ENCODE measurements at places on chromosomes 13 and 19. TPM values are rescaled to one million over a fixed set of nuclear protein-coding genes. Genes with fewer than 3 reads are reported as not detected.
A peak's percentile ranks its signal among the peaks of the same experiment; 100 is the strongest.

GRCh38 chr13:110173247-110173818, 133.6 kb downstream of the COL4A1 start:
- DNase-seq: no peak

DNA sequence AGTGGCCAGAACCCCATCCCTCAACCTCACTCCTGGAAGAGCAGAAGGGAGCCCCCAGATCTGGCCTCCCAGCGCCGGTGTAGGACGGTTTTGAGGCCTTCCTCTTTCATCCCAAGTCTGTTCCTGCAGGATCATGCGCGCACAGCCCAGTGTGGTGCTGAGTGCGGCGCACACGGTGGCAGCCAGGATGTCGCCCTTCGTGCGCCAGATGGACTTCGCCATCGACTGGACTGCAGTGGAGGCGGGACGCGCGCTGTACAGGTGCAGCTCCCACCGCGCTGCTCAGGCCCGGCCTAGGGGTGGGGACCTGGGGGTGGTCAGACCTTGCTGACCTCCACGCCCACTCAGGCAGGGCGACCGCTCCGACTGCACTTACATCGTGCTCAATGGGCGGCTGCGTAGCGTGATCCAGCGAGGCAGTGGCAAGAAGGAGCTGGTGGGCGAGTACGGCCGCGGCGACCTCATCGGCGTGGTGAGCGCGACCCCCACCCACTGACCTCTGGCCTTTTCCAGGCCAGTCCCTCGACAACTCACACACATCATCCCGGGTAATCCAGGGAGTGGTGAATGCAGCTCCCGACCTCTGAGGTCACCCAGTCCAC, 14.8 kb downstream of the PNPLA6 start:
- peak; percentile 23 for DNase-seq

DNA sequence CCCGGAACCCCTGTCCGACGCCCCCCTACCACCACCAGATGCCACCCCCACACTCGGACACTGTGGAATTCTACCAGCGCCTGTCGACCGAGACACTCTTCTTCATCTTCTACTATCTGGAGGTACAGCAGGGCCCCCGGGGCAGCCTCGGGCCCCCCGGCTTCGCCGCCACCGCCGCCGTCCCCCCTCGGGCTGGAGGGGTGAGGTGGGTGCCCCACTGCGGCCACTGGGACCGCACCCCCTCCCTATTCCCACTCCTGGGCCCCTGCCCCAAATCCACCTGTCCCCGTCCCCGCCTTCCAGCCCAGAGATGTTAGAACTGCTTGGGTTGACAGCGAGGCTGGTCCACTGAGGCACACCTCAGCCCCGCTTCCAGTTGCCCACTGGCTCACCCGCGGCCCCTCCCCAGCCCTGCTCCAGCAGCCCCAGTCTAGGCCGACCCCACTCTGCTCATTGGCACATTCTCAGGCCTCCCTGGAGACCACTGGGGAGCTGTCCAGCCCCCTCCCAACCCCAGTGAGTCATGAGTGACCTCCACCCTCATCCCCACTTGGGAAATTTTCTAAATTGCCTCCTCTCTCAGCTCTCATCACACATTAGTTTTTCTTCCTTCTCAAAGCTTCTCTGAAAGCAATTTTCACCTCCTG, 6.5 kb downstream of the LENG1 start:
- DNase-seq: no peak

- DNase-seq: no peak
Observed at GRCh38 chr13:41713405-41713804, 247.5 kb downstream of the VWA8 start.

GRCh38 chr19:13817018-13817614, 21.9 kb downstream of the ZSWIM4 start:
- peak; percentile 90 for DNase-seq

- peak; percentile 65 for DNase-seq
Observed at GRCh38 chr13:106083620-106084350, 451.7 kb downstream of the EFNB2 start.

DNA sequence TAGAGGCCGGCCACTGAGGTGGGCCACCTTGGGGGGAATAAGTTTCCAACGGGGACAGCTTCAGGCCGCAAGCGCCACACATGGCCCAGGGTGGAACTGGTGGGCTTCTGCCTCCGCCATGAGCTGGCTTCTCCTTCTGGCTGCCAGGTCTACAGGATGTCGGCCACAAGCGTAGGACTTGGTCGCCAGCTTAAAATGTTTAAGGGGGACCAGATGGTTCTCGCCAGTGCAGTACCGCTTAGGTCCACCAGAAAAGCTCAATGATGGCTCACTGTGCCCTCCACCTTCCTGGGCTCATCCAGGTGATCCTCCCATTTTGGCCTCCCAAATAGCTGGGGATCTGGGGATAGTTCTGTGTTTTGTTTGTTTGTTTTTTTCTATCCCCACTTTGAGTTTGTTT, 38.7 kb upstream of the ZNF254 start:
- DNase-seq: no peak

- peak; percentile 87 for DNase-seq
Observed at GRCh38 chr13:114081761-114082681, 50.4 kb downstream of the RASA3 start.

DNA sequence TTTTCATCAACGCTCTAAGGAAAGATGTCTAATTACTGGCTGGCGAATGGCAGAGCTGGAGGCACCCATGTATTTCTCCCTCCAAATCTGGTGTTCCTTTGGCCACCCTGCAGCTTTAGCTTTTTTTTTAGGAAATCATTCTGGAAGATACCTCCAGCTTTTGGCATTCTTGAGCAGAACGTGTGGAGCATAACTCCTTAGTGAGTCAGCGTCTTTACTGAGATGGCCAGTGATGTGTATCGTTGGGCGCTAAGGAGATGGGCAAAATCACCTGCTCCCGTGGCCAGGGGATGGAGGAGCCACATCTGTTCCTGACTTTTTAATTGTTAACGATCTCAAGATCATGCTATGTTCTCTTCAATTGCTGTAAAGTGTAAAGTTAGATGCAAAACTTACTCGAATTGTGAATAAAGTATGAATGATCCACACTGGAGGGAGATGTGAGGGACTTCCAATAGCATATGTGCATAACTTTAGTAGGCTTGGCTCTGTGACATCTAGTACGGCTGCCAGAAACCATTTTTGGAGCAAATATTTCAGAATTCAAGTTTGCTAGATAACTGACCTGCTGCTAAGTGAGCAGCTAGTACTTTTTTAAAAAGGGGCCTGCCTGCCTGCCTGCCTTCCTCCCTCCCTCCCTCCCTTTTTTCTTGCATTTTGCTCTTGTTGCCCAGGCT, 24.4 kb upstream of the C1QTNF9 start:
- no peak for DNase-seq

- DNase-seq: no peak
Observed at GRCh38 chr19:5141850-5142724, 173.2 kb downstream of the KDM4B start.

DNA sequence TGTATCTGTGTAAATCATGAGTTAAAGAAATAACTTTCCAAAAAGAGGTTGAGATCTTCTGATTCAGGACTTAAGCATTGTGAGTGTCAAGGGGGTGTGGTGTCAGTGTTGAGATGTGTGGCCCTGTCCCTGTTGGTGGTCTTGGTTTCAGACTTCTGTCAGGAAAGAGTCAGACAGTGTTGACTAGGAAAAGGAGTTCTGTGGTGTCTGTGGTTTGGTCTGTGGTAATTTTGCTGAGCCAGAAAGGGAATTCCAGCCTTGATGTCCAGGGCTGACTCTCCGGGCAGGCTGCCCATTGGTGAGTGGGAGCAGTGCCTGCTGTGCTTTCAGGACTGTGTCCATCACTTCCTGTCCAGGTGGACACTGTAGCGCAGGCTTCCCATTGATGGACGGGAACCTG, 39.8 kb upstream of the IGFL4 start:
- no peak for DNase-seq

DNA sequence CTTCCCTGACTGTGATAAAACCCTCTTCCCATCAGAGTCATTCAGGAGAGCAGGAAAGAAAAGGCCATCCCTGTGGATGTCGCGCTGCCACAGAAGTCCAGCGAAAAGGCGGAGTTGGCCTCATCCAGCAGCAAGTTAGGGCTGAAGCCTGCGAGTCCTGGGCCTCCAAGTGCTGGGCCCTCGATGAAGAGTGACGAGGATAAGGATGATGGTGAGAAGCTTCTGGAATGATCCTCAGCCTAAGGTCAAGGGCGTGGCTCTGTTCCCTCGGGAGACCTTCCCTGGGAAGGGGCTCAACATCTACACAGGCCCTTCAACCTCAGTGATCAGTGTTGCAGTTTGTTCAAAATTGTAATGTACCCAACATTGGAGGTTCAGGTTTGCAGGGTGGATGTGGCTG, 22.3 kb downstream of the TEX29 start:
- no peak for DNase-seq

- DNase-seq: peak; percentile 34
Observed at GRCh38 chr19:34173193-34173956, 1.1 kb downstream of the LSM14A start.

DNA sequence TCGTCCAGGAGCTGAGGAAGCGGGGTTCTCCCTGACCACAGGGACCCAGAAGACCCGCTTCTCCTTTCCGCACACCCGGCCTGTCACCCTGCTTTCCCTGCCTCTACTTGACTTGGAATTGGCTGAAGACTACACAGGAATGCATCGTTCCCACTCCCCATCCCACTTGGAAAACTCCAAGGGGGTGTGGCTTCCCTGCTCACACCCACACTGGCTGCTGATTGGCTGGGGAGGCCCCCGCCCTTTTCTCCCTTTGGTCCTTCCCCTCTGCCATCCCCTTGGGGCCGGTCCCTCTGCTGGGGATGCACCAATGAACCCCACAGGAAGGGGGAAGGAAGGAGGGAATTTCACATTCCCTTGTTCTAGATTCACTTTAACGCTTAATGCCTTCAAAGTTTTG, 18.9 kb downstream of the VASP start:
- DNase-seq: peak; percentile 70

Gene KLHL26
- 3.7 TPM for polyA plus RNA-seq

Gene ZNF835
- 0.48 TPM for polyA plus RNA-seq

Gene TPTE2
- polyA plus RNA-seq: not detected

Gene KCNJ14
- polyA plus RNA-seq: not detected

Gene SIX5
- polyA plus RNA-seq: 16.6 TPM

Gene PLPP2
- 22.5 TPM for polyA plus RNA-seq

Gene CILP2
- polyA plus RNA-seq: not detected

Gene PNMA8A
- polyA plus RNA-seq: 1.3 TPM

Gene FPR2
- polyA plus RNA-seq: 0.48 TPM

Gene RAD23A
- polyA plus RNA-seq: 141 TPM

Gene KANK3
- 4.8 TPM for polyA plus RNA-seq

Data from stomach (tissue), 19 donors.